GM12892 (cell line): ENCODE measurements at places on chromosomes 6 and 20.

- no peak for DNase-seq
These were observed 1162.2 kb upstream of the GJE1 start for GRCh38 chr6:140970485-140970884.

DNA sequence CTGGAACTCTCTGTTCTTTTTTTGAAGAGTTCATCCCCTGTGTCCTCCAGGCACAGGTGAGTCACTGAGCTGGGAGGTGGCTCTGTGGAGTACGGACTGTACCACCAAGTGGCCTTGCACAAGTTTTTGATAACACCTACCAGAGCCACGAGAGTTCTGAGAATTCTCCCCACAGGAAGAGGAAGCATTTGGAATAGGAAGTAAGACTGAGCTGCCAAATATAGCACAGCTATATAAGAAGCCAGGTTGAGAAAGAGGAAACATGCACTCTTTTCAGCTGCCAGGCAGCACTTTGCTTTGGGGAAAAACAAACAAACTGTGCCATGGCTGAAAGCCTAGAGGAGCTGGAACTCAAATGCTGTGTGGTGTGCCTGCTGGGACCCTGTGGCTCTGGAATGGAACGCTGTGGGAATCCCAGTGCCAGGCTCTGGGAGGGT lies 70.8 kb upstream of the RIPOR2 start:
- DNase-seq = no peak

GRCh38 chr20:1322511-1323245 lies 6.3 kb downstream of the SDCBP2 start:
- no peak for DNase-seq

- no peak for DNase-seq
These were observed 19.9 kb downstream of the ADGRF1 start for GRCh38 chr6:47022191-47022590.

DNA sequence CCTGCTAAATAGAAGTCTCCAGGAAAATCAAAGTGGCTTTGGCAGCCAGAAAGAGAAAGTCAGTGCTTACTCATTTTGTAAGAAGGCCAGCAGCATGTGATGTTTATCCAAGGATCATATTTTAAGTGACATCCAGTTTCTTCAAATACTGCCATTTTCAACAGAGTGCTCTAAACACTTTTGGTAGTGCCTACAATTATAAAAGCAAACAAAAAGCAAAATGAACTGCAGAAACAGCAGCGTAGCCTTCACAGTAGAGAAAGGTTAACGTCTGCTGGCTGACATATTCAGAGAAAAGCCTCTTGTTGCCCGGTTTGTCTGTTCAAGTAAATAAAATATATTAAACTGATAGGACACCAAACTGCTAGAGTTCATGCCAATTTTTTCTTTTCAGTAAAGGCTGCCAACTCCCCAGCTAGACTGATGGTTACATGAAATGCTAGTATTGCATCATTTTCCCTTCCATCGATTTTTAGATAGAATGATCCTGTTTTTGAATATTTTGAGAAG lies 705.7 kb upstream of the SLC35B3 start:
- DNase-seq = no peak

DNA sequence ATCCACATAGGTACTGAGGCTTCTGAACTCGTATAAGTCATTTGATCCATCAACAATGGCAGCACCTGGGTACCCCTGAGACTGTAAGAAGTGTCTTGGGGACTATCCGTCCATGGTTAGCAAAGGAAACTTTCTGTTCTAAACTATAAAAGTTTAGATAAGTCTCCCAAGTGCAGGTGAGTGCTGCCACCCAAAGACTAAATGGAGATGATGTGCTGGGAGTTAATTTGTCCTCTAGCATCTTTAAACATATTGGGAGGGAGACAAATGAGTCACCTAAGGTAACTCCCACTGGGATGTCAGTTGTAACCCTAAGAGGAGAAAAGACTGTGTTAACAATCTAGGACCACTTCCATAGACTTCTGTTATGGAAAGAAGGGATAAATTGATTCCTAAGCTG lies 6.2 kb downstream of the BEND6 start:
- no peak for DNase-seq

GRCh38 chr6:29685718-29686326 lies 4.9 kb upstream of the ZFP57 start:
- no peak for DNase-seq
